Panc1 (cell line): ENCODE measurements at places on chromosomes 2 and 18. TPM values are rescaled to one million over a fixed set of nuclear protein-coding genes. Genes with fewer than 3 reads are reported as not detected.

GRCh38 chr2:15653806-15654726 lies 62.4 kb downstream of the DDX1 start:
- DNase-seq = no peak

- DNase-seq = no peak
Measured at GRCh38 chr2:106338043-106338442, 130.2 kb downstream of the RGPD3 start.

DNA sequence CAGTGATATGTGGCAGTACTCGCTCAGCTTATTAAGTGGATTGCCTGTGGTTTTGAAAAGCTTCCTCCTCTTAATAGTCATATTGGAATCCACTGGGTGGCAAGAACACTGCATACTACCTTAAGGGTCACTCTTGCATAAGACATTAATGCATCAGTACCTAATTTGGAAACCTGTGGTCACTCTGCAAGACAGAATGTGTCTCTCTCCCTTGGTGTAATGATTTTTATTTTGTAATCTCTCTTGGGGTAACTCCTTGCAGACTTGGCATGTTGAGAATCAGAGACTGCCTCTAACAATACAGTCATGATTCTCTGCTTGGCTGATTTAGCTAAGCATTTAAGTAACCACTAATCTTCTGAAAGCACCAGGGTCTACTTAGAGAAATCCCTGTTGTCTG lies 33.0 kb upstream of the IER3IP1 start:
- no peak for DNase-seq

DNA sequence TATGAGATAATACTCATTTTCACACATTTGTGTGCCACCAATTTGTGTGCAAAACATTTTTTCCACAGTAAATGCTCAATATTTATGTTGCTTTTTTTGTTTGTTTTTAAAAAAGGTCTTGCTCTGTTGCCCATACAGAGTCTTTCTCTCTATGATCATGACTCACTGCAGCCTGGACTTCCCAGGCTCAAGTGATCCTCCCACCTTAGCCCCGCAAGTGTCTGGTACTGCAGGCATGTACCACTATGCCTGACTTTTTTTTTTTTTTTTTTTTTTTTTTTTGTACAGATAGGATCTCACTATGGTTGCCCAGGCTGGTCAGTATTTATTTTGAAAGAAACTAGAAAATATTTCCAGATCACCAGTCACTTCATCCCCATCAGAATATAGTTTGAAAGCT lies 297.8 kb upstream of the GYPC start:
- no peak for DNase-seq

Gene EVX2
- not detected for total RNA-seq
